ENCODE measurements at places on chromosomes 11 and 22.

- DNase-seq, result peak; percentile 91
Observed at GRCh38 chr11:64204464-64204989, 2.0 kb upstream of the FERMT3 start.

GRCh38 chr11:86869966-86870570 is 69.7 kb downstream of the PRSS23 start:
- no peak for DNase-seq

DNA sequence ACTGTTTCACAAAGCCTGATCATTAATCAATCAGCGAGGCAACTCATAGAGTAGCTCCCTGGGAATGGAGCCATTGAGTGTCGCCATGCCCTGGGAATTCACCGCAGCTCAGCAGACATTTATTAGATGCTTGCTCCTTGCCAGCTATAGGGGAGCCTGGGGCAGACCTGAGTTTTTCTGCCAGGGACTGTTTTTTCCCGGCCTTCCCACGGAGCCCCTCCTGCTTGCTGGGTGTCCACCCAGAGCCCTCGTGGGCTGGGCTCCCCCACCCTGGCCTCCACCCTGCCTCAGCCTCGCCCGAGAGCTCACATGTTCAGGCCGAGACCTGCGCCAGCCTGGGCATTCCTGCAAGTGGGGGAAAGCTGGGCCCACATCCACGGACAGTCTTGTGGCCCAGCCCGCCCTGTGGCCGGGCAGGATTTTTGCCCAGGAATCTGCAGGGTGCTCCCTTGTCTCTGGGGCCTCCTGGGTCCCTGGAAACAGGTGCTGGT is 64.9 kb downstream of the SMIM38 start:
- no peak for DNase-seq

DNA sequence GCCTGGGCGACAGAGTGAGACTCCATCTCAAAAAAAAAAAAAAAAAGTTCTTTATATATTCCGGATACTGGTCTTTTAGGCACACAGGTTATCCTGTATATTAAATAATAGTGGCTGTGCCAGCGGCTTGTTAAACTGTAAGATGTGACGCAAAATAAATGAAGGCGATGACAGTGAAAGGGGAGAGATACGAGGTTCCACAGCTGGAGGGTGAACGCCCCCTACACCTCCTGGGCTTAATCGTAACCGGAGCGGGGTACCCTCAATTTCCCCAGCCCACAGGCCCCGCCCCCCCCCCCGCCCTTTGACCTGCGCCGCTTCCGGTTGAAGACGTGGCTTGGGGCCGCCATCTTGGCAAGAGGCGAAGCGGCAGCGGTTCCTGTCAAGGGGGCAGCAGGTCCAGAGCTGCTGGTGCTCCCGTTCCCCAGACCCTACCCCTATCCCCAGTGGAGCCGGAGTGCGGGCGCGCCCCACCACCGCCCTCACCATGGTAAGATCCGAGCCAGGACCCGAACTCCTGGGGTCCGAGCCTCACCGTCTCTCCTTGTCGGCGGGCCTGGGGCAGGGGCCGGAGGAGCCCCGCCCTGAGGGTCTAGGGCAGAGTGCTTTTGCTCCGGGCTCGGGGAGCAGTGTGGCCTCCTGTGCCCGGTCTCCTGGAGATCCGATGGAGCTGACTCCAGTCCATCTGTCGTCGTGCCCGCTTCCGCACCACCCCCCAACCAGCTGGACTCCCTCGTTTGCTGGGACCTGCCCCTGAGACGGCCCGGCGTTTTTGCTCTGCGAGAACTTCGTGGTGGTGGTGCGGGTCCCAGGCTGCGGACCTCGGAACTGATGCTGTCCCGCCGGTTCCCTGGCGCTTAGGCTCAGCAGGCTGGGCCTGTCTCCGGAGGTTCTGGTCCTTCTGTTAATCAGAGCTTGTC is at the start of gene ARCN1:
Gene ARCN1, plus strand, starts transcription at position 349 of the 920 bp plus-strand sequence. Its CDS starts 139 bp downstream, at position 488.
- DNase-seq, result peak; percentile 74

- DNase-seq, result no peak
Observed at GRCh38 chr11:120335556-120335907, 681 bp upstream of the ARHGEF12 start.

- DNase-seq, result peak; percentile 22
Observed at GRCh38 chr11:4039011-4039410, 55.6 kb upstream of the RRM1 start.

DNA sequence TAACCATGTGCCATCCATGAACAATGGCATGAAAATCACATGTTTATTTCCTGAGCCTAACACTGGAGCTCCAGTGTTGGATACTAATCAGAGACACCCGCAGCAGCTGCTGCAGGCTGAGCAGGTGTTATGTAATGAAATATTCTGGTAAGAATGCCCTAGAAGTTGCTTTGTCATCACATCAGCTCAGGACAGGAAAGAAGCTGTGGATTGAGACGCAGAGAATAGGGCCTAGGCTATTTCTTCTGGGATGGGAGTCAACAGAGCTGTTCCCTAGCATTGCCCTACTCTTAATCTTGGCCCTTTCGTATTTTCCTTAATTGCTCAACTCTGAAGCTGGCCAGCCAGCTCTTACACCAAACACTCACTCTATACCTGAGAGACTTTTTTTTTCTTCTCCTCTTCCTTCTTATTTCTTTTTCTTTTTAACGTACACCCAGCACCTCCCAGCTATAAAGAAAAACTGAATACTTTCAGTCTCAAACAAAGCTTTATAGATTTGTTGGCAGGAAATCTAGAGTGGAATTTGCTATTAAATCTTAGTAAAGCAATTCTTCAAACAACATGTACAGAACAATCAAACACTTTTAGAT is 31.9 kb downstream of the RASSF10 start:
- no peak for DNase-seq

GRCh38 chr11:71285111-71285510 is 32.7 kb upstream of the SHANK2 start:
- DNase-seq, result no peak

- no peak for DNase-seq
Observed at GRCh38 chr22:30427871-30428270, 2.3 kb downstream of the MTFP1 start.

GRCh38 chr11:34345540-34345876 is 12.3 kb downstream of the ABTB2 start:
- no peak for DNase-seq

- no peak for DNase-seq
Observed at GRCh38 chr22:16831257-16831656, 6.0 kb upstream of the XKR3 start.

DNA sequence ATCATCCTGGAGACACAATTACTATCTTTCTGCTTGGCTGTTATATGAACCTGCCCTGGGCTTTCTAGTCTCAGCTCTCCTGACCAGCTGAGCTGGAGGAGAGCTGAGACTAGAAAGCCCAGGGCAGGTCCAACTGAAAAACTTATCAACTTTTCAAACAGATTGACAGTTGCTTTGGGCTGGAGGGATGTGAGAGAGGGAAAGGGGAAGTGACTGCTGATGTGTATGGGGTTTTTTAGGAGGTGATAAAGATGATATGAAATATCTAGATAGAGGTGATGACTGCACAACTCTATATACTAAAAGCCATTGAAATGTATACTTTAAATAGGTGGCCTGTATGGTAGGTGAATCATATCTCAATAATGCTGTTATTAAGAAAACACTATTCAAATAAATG is 60.2 kb upstream of the CHRM4 start:
- peak; percentile 37 for DNase-seq

GRCh38 chr11:64655941-64656601 is 65.1 kb downstream of the SLC22A12 start:
- DNase-seq, result no peak

DNA sequence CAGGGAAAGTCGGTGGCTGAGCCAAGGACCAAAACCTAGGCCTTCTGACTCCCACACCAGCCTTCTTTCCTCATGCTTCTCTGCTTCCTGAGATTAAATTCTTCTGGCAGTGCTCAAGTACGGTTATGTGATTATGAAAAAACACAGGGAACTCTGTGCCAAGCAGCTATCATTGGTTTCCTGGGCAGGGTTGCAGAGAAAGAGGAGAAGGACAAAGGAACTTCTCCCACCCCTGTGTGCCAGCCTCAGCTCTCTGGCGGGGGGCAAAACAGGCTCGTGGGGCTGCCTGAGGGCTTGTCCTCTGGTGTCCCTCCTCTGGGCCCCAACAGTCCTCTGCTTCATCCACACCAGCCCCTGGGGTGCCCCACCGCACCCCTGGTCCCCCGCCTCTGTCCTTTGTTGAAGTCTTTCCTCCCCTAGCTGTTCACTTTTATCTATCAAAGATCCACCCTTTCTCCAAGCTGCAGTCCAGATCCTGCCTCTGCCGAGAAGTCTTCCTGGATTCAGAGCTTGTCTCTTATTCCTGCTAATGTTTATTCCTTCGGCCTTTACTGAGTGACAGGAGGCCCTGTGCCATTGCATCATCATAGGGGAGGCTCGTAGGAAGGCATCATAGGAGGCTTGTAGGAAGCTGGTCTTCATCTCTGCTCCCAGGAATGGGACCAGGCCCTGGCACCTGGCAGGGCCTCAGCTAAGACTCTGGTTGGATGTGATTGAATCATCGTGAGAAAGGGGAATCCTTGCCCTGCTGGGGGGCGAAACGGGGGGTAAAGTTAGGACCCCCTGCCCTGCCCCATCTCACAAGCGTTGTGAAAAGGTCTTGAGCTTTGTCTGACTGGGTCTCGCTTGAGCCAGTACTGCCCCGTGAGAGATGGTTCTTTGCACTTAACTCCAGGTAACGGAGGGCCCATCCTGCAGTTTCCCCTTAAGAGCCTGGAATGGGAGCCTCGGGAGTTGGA is 11.5 kb upstream of the FTH1 start:
- DNase-seq, result no peak

- DNase-seq, result no peak
Observed at GRCh38 chr11:82906931-82907330, 5.4 kb downstream of the DDIAS start.

DNA sequence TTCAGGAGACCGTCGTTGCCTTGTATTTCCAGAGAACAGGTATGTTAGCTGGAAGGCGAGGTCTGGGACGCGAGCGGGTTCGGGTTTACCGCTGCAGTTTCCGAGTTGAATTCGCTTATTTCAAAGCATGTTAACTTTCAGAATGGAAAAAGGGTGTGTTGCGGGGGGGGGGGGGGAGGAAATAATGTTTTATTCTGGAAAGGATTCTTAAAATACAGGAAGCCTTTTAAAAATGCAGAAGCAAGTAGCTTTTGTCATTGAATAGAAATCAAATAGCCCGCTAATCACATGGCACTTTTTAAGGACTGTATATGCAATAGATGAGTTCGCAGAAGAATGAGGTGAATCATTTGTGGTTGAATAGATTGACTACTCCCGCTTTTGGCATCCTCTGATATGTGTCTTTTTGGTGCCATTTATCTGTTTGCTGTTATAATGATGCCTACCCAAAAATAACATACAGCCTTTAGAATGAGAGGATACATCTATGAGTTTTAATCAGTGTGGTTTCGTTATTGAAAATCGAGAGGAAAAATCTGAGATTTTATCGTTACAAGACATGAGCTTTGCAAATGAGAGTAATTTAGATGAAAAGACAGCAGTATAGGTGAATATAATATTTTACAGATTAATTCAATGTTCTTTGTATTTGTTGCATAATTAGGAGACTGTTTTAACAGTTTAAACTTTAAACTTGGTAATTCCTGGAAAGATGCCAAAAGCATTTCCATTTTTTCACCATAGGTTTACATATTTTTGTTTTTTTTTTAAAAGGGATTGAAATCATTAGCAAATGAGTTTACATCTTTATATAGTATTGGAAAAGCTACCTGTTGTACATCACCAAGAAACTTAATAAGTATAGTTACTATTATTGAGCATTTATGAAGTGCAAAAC is 1.7 kb downstream of the PDE3B start:
- peak; percentile 47 for DNase-seq

GRCh38 chr22:40894417-40894816 is 32.5 kb upstream of the DNAJB7 start:
- DNase-seq, result no peak

DNA sequence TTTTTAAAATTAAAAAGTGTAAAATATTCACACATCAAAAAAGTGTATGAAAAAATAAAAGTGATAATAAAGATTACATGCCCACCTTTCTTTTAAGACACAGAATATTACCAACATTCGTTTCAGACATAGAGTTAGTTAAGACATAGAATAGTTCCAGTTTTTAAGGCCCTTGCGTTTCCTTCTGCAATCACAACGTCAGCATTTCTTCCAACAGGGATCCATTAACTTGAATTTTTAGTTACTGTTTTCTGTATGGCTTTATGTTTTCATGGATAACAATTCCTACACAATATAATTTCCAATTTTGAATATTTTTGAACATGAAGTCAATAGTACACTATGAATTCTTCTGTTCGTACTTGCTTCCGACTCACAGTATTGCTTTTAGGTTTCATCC is 170.8 kb upstream of the C11orf87 start:
- no peak for DNase-seq

DNA sequence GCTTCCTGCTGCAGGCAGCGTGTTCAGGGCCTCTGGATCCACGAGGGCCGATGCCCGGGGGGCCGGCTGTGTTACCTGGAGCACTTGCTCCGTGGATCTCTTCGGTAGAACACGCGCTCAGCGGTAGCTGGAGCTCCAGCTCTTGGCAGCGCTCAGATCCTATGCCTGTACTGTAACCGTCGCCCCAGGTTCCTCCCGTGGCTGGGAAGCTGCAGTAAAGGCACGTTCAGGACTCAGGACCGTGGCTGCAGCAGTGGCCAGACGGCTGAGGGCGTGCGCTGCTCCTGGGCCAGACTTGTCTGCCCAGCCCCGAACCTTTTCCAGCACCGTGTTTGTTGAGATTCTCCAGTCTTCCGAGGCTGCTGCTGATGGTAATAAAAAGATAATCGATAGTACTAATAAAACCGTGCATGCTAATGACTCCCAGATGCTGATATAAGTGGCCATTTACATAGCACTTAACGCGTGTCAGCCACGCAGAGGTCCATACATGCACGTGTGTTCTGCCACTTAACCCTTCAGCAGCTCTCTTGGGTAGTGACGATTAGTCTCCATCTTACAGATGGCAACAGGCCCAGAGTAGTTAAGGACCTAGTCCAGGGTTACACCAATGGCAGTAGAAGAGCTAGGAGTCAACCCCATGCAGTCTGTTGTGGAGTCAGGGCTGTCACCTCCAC is 1.4 kb downstream of the MOV10L1 start:
- DNase-seq, result no peak

- no peak for DNase-seq
Observed at GRCh38 chr11:76638270-76639197, 32.0 kb downstream of the LRRC32 start.

DNA sequence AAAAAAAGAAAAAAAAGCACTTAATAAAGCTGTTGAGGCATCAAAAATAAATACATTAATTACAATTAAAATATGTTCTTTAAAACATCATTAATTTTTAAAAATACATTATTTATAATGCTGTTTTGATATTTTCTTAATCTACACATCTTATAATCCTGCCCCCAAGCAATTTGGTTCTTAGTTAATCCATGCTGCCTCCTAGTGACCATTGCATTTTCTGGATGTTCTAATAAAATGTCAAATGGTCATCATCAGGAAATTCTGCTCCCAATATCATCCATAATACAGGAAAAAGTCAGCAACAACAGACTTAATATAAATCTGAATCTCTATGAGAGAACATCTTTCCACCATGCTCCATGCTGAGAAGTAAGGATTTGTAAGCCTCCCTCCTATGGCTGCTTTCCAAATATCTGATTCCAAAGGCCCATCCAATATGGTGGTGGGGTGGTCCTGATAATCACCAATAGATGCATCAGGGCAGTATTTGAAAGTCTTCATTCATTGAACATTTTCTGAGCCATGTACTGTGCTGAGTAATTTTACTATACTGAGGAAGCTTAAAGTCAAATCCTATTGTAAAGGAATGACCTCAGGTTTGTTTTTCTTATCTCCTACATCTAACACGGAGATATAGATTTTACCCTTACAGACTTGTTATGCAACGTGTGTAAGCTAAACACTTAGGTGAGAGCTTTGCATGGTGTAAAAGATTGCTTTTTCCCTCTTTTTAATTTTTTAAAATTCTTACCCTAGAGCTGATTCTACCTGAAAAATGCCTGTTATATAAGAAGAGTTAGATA is 124.7 kb upstream of the BMAL1 start:
- DNase-seq, result no peak
